Activated naive CD4-positive, alpha-beta T cell treated with anti-CD3 and anti-CD28 coated beads, Interleukin-2, amount 10 ng/mL, durations not matched to agents 7 days and 5 days (primary cell): ENCODE measurements at places on chromosomes 16 and 17.

- no peak for DNase-seq
Observed at GRCh38 chr16:77214411-77215138, 15.4 kb downstream of the SYCE1L start.

DNA sequence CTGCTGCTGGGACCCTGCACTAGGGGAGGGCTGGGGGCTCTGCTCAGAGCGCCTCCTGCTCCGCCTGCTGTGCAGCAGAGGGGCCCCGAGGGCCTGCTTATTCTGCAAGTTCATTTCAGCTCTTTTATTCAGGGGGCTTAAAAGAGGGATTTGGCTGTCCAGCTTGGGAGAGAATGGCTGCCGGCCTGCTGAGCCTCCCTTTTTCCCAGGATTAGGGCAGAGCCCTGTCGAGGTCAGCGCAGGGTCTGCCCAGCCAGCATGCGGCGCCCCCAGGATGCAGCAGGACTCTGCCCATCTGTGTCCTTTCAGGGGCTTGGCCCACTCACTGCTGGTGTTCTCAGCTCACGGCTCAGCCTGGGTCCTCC is 1.1 kb downstream of the SMIM5 start:
- no peak for DNase-seq

GRCh38 chr17:13398853-13399252 is 202.9 kb downstream of the HS3ST3A1 start:
- no peak for DNase-seq

- no peak for DNase-seq
Observed at GRCh38 chr16:77116856-77117255, 74.1 kb upstream of the MON1B start.

DNA sequence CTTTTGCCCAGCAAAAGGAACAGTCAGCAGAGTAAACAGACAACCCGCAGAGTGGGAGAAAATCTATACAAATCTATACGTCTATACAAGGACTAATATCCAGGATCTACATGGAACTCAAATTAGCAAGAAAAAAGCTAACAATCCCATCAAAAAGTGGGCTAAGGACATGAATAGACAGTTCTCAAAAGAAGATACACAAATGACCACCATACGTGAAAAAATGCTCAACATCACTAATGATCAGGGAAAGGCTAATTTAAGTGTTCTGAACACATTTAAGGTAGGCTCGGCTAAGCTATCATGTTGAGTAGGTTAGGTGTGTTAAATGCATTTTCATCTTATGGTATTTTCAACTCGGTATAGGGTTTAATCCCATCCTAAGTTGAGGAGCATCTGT is 598.0 kb downstream of the WWOX start:
- no peak for DNase-seq

GRCh38 chr16:77539421-77540034 is 104.7 kb upstream of the ADAMTS18 start:
- DNase-seq = no peak

GRCh38 chr16:83247767-83248372 is 559.9 kb upstream of the HSBP1 start:
- DNase-seq = no peak

- DNase-seq = no peak
Observed at GRCh38 chr17:978103-979093, 1.2 kb downstream of the NXN start.

GRCh38 chr17:44049294-44050060 is 17.0 kb downstream of the LSM12 start:
- DNase-seq = no peak

- no peak for DNase-seq
Observed at GRCh38 chr17:55576237-55576995, 65.2 kb upstream of the SMIM36 start.

DNA sequence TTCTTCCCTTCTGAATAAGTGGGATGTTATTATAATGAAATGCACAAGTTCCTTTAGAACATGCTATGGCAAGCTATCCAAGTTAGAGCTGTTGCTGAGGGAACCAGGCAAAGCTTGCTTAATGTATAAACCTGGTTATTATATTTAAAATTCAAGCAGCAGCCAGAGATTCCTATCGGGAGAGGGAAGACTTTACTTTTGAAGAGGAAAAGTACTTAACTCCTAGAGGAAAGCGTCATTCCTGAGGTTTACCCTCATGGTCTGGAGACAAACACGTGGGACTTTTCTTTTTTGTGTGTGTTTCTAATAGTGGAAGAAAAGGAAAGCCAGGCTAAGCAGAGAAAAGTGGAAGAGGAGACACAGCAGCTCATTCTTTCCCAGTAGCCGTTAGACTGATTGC is 39.9 kb upstream of the MYH10 start:
- DNase-seq = no peak

DNA sequence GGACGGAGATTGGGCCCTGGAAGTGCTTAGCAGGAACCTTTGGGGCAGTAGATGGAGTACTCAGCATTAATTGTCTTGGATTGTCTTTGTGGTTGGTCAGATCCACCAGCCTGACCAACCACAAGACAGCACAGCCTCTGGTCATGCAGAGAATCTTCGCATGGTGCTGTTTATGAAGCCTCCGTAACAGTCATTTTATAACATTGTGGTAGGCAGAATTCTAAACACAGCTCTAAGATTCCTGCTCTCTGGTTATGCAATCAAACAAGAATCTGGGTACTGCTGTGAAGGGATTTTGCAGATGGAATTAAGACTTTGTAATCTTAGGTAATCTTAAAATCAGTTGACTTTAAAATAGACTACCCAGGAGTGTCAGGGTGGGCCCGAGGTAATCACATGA is 312.2 kb upstream of the GOT2 start:
- no peak for DNase-seq

GRCh38 chr17:32520737-32521404 is 34.1 kb downstream of the CDK5R1 start:
- DNase-seq = no peak

DNA sequence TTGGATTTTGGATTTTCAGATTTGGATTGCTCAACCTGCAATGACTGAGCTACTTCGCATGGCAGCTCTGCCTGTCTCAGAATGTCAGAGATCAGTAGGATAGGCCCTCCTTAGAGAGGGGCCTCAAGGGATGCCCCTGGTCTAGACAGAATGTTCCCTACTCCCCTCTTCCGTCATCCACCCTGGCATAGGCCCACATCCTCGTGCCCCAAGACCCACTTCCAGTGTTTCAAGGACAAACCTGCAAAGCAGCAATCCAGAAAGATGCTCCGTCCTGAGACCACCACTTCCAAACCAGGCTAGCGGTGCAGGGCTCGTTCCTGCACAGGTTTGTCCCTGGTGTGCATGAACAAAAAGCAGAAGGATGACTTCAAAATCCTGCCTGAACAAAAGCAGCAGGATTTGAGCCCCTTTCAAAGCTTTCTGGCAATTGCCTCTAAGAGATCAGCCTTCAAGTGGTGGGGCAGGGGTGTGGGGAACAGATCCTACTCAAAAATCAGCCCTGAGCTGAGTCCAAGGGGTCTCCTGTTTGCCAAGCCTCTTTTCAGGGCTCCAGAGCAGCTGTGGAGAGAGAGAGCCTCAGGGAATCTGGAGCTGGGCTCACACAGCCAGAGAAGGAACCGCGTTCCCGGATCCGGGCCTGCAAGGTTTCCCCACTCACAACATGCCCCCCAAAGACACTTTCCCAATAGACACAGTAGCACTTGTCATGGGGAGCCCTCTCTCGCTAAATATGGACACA is 121.1 kb downstream of the SOCS1 start:
- no peak for DNase-seq

DNA sequence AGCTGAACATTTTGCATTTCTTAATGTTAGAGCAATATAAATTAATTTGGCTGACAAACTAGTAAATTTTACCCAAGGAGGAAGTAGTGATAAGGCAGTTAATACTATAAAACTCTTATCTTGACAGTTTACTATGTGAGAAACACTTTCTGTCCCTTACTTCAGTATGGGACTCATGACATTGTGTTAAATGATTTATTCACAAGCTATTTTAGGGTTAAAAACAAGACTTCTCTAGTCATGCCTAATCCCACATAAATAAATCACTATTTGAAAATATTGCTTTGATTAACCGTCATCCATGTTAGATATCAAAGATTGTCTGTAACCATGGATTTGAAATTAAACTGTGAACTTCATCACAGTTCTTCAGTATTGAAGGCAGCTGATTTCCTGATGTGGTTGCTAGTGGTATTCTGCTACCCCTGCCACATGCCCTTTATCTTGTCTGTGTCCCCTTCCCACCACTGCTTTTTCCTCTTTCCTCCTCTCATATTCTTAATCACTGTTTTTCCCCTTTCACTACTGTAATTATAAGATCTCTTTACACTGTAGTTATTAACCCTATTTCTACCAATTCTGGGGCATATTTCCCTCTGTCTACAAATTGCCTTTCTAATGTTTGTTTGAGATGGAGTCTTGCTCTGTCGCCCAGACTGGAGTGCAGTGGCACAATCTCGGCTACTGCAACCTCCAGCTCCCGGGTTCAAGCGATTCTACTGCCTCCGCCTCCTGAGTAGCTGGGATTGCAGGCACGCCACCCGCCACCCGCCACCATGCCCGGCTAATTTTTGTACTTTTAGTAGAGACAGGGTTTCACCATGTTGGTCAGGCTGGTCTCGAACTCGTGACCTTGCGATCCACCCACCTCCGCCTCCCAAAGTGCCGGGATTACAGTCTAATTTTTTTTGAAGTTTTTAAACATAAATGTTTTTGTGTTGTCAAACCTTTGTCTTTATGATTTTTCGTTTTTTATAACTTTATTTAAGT is 95.6 kb downstream of the STXBP4 start:
- no peak for DNase-seq
